T-helper 2 cell treated with Interferon-gamma antibody and Interleukin-4, amounts not matched to agents 100 ng/mL and 5 ng/mL, for 36 hours (primary cell): ENCODE measurements at places on chromosomes 11 and 22. TPM values are rescaled to one million over a fixed set of nuclear protein-coding genes. Genes with fewer than 3 reads are reported as not detected.

Gene CSNK2A3
- total RNA-seq, result 0.18 and 1.0 TPM in 2 replicates

Gene FJX1
- 0.14 TPM in 2 replicates for total RNA-seq

Gene CECR2
- 0.05 and 0.11 TPM in 2 replicates for total RNA-seq

Gene DRICH1
- 1.2 and 1.4 TPM in 2 replicates for total RNA-seq

Gene ESAM
- total RNA-seq, result 0.50 and 0.73 TPM in 2 replicates

Gene PDGFB
- 0.30 and 0.48 TPM in 2 replicates for total RNA-seq

Gene CDC42BPG
- total RNA-seq, result 0.50 and 0.82 TPM in 2 replicates

Gene INS
- not detected in 2 replicates for total RNA-seq

Gene MYO18B
- 1.3 and 1.9 TPM in 2 replicates for total RNA-seq

Gene ANO3
- not detected in 2 replicates for total RNA-seq

Gene KRTAP5-11
- total RNA-seq, result not detected in 2 replicates

Gene NEFH
- total RNA-seq, result 3.9 and 4.5 TPM in 2 replicates

Gene JHY
- 2.4 and 2.5 TPM in 2 replicates for total RNA-seq

Gene SYT8
- not detected in 2 replicates for total RNA-seq

Gene OR51E1
- not detected in 2 replicates for total RNA-seq

Gene KRTAP5-8
- total RNA-seq, result 0.16 TPM in 1 of 2 replicates, not detected in the other

Gene HPS4
- 29.9 and 34.6 TPM in 2 replicates for total RNA-seq

Gene YAP1
- not detected in 2 replicates for total RNA-seq

Gene GRM5
- not detected in 2 replicates for total RNA-seq

Gene ISX
- total RNA-seq, result not detected in 2 replicates

Gene ACRV1
- not detected in 2 replicates for total RNA-seq

Gene LDHAL6A
- total RNA-seq, result 0.11 TPM in 1 of 2 replicates, not detected in the other
